ENCODE measurements at places on chromosomes 16 and 17.

GRCh38 chr16:87584975-87585374 is 17.3 kb upstream of the JPH3 start:
- DNase-seq = no peak

DNA sequence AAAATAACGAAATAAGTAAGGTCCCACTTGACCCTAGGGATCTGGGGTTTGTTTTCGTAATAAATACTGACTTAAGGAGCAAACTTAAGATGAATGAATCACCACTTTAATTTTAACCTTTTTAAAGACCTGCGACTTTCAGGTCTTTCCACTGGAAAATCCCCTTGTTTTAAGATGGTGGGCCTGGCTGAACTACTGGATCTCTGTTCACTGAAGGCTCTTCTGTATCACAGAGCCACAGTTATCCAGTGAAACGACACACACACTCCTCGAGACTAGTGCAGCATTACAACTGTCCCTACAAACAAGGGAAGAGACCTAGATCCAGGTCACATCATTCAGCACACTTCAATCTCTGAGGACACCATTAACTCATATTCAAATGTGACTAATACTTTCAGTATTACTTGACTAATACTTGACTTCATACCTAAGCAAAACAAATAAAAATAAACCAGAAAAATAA is 299.0 kb downstream of the CEP112 start:
- no peak for DNase-seq

DNA sequence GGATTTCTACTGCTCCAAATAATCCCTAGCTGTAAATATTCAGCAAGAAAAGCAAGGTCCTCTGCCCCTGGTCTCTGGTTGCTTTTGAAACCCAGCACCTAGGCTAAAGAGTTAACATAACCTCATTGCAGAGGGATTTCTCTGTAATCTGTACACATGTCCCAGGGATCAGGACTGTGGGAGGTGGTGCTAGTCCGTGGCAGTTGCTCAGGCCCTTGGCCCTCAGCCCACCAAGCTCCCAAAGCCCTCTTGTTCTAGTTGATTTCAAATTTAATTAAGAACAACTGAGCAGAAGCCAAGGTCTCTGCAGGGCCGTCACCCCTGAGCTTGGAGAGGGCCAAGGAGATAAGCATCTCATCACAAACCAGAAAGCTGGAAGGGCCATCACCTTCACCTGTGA is 181.1 kb downstream of the SOX9 start:
- no peak for DNase-seq

GRCh38 chr16:11329071-11329491 is 16.2 kb upstream of the RMI2 start:
- peak; percentile 69 for DNase-seq

DNA sequence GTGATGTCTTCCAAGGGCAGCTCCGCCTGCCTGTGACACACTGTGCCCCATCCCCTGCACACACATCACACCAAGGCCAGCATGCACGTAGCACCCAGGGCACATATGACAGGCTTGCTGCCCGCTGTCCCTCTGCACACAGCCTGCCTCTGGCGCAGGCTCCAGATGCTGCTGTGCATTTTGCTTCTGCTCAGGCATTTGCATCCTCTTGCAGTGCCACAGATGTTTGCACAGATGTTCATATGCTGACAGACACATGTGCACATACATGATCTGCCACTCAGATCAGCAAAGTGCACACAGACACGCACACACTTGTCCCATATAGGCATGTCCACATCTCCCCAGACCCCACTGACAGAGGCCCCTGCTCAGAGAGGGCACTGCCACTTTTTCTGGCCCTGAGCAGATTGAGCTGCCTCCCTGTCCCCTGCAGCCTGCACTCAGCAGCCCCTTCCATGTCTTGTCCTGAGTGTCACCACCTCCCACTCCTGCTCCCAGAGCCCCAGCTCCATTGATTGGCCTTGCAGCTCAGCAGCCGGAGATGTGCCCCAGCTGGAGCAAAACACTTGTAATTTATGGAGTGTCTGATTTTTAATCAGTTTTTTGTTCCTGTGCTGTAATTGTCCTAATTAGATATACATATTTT is 115.1 kb upstream of the RPL38 start:
- no peak for DNase-seq

DNA sequence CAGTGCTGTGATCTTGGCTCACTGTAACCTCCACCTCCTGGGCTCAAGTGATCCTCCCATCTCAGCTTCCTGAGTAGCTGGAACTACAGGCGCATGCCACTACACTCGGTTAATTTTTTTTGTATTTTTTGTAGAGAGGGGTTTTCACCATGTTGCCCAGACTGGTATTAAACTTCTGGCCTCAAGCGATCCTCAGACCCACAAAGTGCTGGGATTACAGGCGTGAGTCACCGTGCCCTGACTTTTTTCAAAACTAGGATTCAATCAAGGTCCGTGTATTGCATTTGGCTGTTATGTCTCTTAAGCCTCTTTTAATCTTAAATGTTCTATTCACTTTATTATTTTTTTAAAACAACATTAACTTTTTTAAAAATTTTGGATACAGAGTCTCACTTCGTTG is 4.3 kb upstream of the CCL22 start:
- DNase-seq = no peak

DNA sequence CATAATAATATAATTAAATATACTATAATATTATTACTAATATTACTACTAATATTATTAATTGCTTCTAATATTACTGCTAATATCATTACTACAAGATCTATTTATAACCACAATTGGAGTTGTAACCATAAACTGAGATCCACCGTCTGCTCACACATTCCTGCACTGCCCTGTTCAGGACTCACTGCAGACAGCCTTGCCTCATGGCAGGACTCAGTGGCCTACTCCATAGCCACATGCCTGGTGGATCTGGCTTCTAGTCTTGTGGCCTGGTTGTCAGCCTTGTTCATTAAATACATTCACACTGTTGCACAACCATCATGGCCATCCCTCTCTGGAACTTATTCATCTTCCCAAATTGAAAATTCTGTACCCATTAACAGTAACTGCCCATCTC is 48.0 kb downstream of the SRL start:
- DNase-seq = no peak

DNA sequence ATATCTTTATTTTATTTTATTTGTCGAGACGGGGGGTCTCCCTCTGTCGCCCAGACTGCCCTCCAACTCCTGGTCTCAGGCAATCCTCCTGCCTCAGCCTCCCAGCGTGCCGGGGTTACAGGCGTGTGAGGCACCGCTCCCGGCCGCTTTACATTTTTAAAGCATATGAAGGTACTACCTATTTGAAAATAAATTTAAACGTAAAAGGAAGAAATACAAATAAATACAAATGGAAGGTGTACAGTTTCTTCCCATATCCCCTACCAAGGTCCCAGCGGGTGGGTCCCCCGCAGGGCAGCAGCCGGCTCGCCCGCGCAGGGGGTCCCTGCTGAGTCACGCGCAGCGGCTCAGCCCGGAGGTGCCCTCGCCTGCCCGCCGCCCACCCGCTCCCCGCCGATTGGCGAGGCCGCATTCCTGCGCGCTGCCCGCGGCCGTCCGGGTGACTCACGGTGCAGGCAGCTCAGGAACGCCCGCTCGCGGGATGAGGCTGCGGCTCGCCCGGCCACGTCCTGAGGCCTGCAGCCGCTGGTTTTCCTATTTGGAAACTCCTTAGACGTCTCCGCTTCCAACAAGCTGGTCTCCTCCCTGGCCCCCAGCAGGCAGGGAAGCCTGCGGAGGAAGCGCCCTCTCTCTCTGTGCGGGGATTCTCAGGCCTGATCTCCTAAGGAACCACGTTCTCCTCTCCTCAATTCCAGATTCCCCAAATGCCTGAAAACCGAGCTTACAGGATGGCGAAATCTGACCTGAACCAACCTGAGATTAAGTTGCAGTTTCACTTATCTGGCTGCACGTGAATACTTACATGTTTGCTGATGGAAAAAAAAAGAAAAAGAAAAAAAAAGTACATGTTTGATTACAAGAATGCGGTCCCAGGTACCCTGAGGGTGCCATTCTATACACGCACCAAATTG is 54.8 kb upstream of the MAP3K14 start:
- peak; percentile 96 for DNase-seq

DNA sequence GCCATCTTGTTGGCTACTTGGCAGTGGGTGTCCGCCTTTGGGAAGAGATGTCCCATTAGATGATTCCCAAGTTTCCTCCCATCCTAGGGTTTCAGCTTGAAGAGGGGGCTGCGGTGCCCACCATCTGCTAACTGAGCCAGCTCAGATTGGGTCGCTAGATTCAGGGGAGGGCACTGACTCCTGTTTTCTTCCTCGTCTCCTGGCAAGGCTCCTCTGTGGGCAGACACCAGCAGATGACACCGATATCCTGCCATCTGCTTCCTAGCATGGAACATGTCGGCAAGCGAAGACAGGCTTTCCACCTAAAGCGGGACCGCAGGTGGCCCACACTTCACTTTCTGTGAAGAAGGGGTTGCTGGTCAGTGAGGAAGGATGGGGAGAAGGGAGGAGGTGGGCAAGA is 27.3 kb downstream of the C17orf75 start:
- DNase-seq = no peak

GRCh38 chr16:10037751-10038150 is 144.5 kb downstream of the GRIN2A start:
- no peak for DNase-seq

GRCh38 chr16:75114179-75114945 is 2.2 kb downstream of the LDHD start:
- DNase-seq = no peak

GRCh38 chr17:75822800-75823166 is 21.4 kb downstream of the UNC13D start:
- no peak for DNase-seq

DNA sequence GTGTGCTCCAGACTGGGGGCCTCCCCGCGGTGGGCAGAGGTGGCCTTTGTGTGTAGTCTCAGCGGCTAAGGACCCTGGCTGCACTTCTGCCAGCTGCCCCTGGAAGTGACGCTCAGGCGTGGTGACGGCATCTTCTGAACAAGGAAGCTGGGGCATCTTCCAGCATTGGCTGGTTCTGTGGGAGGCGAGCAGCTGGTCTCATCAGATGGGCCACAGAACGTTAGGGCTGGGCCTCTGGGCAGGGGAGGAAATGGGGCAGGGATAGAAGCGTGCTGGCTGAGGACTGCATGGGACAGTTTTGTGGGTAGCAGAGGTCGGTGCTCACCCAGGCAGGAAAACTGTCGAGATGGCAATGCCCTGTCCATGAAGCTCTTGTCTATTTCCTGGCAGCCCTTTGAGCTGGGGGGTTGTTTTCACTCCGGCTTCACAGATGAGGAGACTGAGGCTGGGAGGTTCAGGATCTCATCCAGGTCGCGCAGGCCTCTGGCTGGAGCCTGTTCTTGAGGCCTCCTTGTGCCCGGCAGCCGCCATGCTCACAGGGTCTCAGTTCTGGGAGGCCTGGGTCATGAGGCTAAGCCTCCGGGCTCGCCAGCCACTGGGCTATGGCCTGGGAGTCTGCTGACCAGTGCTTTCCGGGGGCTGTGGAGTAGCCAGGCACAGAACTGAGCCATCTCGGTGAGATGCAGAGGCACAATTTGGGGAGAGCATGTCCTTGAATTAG is 16.3 kb downstream of the IRF8 start:
- DNase-seq = no peak

DNA sequence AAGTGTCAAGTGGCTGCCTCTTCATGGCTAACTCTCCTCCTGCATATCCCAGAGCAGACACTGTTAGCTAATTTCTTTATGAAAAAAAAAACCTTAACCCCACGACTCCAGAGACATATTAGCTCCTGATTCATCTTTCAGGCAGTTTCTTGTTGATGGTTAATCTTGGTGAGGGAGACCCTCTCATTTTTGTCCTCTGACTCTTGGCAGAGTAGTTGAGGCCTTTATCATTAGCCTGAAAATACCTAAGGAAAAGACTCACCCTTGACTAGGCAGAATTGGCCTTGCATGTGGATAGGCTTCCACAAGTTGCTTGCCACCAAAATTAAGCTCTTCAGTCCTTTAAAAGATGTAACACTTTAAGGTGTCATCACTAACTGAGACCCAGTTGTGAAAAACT is 4.0 kb downstream of the CRYBA1 start:
- DNase-seq = no peak

GRCh38 chr16:3769013-3769412 is 51.7 kb upstream of the TRAP1 start:
- no peak for DNase-seq

DNA sequence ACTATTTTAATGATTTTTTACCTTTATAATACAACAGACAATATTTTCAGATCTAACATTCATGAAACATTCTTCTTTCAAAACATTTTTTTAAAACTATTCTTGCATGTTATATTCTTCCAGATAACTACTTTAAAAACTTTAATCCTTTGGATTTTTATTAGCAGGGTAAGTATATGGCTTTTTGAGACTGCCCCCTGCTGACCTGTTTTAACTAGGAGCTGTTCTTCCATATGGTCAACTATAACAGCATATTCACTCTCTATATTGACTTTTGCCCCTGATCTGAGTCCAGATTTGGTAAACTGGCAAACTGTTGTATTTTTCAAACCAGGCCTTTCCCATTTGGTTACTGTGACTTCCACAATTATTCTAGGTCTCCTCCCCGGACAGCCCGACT is 16.5 kb downstream of the ZNF18 start:
- no peak for DNase-seq

- DNase-seq = no peak
Observed at GRCh38 chr17:62816282-62816839, 8.2 kb upstream of the MARCHF10 start.

DNA sequence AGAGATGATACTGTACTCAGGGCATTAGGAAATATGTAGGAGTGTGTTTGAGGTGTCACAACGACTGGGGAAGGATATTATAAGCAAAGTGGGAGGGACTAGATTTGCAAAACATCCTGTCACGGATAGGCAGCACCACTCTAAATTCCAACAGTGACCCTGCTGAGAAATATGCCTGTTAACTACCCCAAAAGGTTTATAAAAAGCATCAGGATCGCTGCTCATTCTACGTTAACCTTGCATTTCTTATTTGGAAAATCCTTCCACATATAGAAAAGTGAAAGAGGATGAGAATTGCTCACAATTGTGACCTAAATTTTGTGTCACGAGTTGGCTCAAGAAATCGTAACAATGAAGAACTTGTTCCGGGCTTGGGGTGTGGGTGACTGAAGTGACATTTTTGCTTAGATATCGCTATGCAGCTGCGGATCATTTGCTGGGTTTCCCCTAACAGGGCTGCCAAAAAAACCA is 51.6 kb downstream of the N4BP1 start:
- DNase-seq = no peak

- DNase-seq = peak; percentile 55
Observed at GRCh38 chr17:7836596-7837407, 2.8 kb downstream of the KDM6B start.

DNA sequence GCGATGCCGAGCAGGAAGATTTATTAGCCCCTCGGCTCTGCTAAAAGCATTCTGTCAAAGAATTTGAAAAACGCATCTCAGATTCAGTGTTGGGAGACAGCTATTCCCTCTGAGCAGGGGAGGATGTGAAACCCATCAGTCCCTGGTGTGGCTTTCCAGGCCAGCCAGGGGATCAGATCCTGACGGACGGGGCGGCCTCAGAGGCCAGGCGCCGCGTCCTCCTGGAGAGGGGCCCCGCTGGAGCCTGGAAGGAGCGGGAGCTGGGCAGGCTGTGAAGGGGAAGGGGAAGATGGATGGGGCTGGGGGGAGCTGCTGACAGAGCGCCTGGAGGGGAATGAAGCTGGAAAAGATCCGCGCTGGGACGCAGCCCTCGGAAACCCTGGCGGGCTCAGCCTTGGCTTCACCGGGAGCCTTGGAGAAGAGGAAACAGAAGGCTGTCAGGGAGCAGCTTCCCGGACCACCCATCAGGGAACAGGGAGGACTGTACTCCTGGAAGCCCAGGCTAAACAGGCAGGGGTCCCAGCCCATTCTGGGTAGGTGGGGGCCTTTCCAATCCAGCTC is 358.0 kb downstream of the C16orf95 start:
- DNase-seq = no peak

GRCh38 chr17:49108318-49108717 is 24.3 kb upstream of the B4GALNT2 start:
- peak; percentile 47 for DNase-seq
